Activated T-helper 17 cell treated with anti-CD3 and anti-CD28 coated beads, Interleukin-2, amount 50 U/mL, for 72 hours (primary cell): ENCODE measurements at places on chromosomes 12 and 14.
A peak's percentile ranks its signal among the peaks of the same experiment; 100 is the strongest.

- no peak for ATAC-seq
Observed at GRCh38 chr12:80936642-80937390, 918 bp downstream of the LIN7A start.

GRCh38 chr14:49928015-49928414 lies 35.1 kb downstream of the ARF6 start:
- ATAC-seq: no peak

DNA sequence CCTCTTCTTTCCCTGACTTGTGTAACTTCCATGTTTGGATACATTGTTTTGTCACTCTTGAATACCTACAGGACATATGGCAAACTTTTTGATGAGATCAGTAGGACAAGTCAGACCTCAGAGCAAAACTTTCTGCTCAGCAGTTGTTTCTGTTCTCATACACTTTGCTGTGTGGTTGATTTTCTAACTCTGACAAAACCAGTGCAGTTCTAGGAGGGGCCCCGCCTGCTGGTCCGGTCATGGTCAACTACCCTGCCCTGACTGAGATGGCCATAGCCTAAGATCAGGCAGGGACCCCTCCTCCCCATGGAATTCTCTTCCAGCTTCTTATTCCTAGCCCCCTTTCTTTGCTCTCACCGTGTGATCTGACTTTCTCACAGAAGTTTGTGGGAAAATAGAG lies 92.8 kb downstream of the OTOGL start:
- no peak for ATAC-seq

GRCh38 chr12:12207746-12208145 lies 59.1 kb downstream of the LRP6 start:
- no peak for ATAC-seq

GRCh38 chr12:62848418-62848817 lies 86.5 kb downstream of the PPM1H start:
- ATAC-seq: peak; percentile 96

DNA sequence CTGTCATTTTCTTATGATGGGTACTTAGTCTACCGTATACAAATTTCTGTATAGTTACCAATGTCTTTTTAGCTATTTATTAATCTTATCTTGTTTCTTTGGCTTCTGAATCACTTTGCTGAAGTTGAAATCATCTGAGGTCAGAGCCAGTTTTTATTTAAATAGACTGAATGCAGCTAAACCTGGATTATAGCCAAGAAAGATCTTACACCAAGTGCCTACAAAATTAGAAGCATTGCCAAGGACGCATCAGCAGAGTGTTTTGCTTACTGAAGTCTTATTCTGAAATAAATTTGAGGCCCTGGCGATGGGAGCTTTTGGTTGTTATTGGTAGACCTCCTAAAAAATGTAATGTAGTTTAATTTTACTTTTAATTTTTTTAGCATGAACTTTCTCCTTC lies 128.2 kb downstream of the RGS6 start:
- ATAC-seq: no peak

DNA sequence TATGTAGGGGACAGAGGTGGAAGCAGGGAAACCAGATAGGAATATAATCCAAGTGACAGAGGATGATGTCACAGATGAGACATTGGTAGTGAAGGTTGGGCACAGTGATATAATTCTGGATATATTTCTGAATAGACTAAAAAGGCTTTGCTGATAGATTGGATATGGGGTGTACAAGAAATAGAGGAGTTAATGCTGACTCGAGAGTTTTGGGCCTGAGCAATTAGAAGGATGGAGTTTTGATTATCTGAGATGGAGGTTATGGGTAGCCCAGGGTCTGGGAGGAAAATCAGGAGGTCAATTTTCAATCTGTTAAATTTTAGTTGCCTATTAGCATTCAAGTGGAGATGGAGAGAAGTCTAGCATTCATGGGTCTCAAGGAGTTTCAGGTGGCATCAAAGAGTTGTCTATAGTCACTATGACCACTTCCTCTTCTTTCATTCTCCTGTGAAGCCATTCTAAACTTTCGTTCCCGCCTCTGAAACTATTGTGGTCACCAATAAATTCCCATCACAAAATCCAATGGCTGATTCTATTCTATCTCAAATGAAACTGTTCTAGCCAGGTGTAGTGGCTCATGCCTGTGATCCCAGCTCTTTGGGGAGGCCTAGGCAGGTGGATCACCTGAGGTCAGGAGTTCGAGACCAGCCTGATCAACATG lies 10.6 kb upstream of the ANO6 start:
- ATAC-seq: peak; percentile 72

- ATAC-seq: peak; percentile 85
Observed at GRCh38 chr12:57611108-57611826, at the start of gene ARHGEF25. TSS of gene ARHGEF25 (plus strand) at chr12:57611435. CDS start at chr12:57611895, 460 bp downstream.

DNA sequence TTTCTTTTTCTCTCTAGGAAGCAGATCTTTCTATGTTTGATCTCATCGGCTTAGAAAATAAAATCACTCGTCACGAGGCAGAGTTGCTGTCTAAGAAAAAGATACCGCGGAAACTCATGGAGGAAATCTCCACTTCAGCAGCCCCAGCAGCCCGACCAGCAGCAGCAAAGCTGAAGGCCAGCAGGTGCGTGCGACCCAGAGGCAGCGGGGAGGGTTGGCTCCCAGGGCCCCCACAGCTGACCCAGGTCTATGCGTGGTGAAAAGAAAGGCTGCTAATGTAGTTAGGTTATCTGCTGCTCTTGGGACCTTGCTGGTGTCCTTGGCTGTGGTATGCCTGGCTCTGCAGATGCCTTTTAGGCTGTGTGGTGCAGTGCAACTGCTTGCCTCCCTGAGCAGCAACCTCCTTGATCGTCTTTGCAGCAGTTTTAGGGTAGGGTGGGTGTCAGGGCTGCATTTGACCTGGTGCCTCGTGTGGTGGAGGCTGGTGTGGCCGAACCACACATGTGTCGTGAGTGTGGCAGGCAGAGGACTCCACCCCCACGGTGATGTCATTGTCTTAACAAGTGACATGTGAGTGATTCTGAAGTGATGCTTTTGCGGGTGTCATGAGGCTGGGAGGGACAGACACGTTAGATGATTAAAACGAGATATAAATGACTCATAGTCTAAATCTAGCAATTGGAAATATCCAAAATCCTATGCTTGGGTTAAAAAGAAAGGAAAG lies 68.6 kb downstream of the EP400 start:
- ATAC-seq: no peak

DNA sequence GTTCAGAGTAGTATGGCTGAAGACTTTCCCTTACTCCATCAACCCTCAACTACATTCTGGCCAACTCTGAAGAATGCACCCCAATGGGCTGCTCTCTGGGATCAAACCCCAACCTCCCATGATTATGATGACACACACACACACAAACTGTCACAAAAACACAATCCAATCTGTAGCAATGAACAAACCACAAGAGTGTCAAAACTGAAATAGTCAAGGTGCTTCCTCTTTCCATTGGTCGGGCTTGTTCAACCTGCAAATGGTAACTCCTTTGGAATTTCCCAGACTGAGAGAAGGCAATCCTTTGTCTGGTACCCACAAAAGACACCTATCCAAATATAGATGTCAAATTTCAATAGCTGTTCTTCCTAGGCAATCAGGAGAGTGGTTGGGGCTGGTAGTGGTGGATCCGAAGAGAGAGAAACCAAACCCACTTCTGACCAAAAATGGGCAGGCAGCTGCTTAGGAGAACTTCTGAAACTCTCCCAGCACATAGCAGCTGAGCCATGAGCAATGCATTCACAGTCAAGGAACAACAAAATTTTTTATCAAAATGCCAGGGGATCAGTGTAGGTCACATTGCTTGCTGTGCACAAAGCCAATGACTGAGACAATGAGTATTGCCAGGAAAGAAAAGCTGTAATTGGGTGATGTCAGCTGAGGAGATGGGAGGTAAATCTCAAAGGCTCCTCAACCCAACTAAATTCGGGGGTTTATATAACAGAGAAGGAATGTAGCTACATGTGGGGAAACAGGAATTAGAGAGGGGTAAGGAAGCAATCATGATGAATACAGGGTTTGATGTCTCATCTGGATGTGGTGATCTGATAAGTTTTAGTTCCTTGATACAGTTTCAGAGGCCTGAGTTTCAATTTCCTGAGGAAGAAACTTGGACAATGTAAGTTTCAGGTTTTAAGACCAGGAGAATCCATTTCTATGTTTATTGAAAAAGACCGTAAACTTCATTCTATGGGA lies 191.4 kb downstream of the KITLG start:
- ATAC-seq: no peak

GRCh38 chr14:102737402-102738372 lies 39.6 kb upstream of the TRAF3 start:
- no peak for ATAC-seq
